Activated CD4-positive, alpha-beta T cell treated with anti-CD3 and anti-CD28 coated beads for 48 hours (primary cell): ENCODE measurements at places on chromosomes 4 and X.

DNA sequence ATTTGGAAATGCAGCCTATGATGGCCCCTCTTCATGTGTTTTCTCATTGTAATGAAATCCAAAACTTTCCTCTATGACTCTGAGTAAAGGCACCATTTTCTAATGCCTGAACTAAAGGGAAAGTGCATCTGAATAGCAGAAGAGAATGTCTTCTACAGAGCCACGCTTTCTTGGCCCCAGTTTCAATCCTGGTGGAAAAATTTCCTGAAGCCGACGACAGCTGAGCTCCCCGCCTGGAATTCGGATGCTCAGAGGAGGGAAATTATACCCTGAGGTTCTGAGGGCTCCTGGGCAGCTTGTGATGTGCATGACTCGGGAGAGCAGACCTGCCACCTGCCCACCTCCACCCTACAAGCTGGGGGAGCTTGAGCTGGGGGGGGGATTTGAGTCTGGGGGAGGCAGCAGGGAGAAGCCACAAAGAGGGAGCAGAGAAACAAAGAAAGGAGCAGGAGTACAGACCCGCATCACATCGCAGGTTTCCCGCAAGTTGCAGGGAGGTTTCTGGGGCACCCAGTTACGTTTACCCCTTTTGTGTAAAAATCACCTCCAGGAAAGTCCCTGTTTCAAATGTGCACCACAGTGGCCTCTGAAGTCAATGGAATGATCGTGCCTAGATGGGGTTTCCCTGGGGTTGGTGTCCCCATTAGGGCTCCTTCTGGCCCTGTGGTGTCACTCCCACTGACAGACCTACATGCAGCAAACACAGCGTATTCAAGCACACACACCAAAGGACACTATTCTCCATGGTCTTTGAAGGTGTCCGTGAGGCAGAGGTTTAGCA is 145.6 kb upstream of the RBPJ start:
- DNase-seq, result peak; percentile 40

DNA sequence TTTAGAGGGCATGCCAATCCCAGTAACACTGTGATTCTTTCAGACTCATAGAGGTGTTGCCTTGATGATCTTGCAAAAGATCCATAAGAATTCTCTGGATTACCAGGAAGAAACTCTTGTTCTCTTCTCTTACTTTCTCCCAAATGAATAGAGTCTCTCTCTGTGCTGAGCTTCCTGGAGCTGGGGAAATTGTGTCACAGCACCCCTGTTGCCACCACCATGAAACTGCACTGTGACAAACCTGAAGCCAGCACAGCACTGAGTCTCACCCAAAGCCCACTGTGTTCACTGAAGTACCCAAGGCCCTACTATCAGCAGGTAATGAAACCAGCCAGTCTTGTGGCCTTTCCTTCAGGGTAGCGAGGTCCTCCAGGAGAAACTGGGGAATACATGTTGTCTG is 332.7 kb upstream of the FGF16 start:
- no peak for DNase-seq

DNA sequence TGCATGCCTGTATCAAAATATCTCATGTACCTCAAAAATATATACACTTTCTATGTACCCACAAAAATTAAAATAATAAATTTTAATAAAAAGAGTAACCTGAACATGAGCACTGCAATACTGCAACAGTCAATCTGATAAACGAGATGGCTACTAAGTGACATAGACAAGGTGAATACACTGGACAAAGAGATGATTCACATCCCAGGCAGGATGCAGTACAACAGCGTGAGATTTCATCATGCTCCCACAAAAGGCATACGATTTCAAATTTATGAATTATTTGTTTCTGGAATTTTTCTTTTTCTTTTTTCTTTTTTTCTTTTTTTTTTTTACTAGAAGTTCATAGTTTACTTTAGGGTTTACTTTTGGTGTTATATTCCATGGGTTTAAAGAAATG is 12.2 kb upstream of the FGF16 start:
- DNase-seq, result no peak

DNA sequence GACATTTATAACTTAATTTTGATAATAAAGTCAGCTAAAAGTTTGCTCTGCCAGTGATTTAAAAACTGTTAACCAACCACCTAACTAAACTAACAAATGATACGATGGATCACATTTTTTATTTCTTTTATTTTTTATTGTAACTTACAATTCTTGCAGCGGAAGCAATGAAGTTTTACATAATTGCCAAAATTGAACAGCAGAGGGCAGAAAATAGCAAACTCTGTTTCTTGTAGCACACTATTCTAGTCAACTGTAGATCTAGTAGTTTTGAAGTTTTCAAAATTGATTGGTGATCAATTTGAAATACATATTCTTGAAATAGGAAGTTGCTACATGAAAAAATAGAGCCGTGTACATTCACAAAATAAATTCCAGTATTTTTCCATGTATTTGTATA is 2.8 kb upstream of the GRIA2 start:
- DNase-seq, result no peak

DNA sequence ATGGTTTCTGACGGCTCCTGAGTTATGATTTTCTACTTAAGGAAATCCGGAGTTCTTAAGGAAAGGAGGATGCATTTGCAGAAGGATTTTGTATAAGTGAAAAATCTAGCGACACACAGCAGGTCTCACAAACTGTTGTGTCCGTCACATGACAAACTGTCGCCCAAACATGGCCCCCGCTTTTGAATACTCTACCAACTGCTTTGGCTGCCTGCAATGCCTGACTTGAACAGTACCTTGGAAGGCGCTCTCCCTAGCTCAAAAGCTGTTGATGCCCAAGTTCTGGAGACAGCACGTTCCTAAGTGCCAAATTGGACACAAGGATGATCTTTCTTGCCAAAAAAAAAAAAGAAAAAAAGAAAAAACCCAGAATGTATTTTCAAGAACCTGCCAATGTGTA is 103.2 kb downstream of the ENPP6 start:
- no peak for DNase-seq

DNA sequence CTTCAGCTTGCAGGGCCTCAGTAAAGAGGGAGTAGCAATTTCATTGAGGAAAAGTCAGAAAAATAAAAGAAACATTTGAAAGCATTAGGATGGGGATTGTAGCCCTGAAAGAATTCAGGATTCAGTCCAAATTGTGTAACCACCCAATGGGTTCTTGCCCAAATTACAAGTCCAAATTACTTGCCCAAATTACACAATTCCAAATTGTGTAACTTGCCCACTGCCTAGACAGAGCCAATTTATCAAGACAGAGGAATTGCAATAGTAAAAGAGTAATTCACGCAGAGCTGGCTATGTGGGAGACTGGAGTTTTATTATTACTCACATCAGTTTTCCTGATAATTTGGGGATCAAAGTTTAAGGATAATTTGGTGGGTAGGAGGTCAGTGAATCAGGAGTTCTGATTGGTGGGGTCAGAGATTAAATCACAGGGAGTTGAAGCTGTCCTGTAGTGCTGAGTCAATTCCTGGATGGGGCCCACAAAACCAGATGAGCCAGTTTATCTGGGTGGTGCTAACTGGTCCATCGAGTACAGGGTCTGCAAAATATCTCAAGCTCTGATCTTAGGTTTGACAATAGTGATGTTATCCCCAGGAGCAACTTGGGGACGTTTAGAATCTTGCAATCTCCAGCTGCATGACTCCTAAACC is 18.1 kb upstream of the PAGE5 start:
- no peak for DNase-seq

- DNase-seq, result no peak
Measured at GRCh38 chr4:168928346-168928745, 81.7 kb downstream of the CBR4 start.

DNA sequence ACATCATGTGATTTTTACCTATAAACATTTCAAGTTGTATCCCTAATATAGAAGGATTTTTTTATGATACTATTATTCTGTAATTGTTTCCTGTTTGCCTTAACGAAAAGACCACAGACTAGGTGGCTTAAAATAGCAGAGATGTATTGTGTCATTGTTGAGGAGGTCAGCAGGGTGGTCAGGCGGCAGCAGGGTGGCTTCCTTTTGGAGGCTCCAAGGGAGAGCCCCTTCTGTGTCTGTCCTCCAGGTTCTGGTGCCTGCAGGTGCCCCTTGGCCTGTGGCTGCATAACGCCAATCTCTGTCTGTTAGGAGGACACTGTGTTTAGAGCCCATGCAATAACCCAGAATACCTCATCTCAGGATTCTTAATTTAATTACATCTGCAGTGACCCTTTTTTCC is 118.1 kb downstream of the TBL1X start:
- no peak for DNase-seq

DNA sequence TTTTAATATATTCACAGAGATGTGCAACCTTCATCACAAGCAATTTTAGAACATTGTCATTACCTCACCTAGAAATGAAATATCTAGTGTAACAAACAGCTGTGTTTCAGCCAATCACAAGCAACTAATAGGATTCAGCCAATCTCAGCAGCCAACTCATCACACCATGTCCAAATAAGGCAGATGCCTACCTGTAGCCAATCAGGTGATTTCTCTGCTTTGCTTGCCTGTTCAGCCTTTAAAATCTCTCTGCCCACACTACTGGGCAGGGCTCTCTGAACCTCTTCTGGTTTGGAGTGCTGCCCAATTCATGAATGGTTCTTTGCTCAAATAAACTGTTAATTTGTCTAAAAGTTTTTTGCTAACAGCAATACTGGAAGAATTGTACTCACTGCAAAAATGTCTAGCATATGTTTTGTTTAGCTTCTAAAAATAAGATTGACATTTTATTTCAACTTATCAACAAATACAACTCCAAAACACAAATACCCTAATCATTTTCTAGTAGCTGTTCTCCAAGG is 52.4 kb upstream of the IGFBP7 start:
- DNase-seq, result no peak

GRCh38 chr4:182139491-182139890 is 103.7 kb upstream of the TENM3 start:
- no peak for DNase-seq

GRCh38 chrX:252244-252956 is 28.8 kb upstream of the PLCXD1 start:
- no peak for DNase-seq

DNA sequence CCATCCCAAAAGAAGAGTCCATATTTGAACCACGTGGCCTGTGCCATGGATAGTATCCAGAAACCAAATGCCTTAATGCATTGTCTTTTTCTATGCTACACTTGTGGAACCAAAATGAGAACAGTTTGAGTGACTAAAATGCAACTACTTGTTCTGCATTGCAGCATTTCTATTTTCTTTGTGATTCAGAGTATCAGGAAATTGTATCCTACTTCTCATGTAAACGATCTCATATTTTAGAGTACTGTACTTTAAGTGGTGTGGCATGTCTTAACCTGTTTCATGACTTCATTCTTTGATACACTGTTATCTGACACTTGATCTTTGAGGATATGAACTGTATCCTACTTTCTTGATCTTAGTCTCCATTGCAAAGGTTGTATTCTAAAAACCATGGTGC is 167.2 kb upstream of the WDR1 start:
- DNase-seq, result no peak

- no peak for DNase-seq
Measured at GRCh38 chr4:89837993-89838390, 1.0 kb upstream of the SNCA start.

- no peak for DNase-seq
Measured at GRCh38 chr4:101667348-101667747, 123.2 kb upstream of the BANK1 start.

- DNase-seq, result no peak
Measured at GRCh38 chrX:4277122-4277521, 563.7 kb upstream of the PRKX start.

- no peak for DNase-seq
Measured at GRCh38 chr4:51840781-51841180, 2.2 kb upstream of the DCUN1D4 start.

- no peak for DNase-seq
Measured at GRCh38 chr4:186061921-186062320, 7.0 kb upstream of the TLR3 start.

DNA sequence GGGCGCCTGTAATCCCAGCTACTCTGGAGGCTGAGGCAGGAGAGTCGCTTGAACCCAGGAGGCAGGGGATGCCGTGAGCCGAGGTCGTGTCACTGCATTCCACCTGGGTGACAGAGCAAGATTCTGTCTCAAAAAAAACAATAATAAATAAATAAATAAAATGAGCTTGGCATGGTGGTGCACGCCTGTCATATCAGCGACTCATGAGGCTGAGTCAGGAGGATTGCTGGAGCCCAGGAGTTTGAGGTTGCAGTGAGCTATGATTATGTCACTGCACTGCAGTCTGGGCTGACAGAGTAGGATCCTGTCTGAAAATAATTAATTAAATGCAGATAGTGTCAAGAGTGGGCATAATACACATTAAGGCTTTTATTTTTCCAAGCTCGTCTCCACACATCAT is 77.5 kb downstream of the DHRSX start:
- no peak for DNase-seq

DNA sequence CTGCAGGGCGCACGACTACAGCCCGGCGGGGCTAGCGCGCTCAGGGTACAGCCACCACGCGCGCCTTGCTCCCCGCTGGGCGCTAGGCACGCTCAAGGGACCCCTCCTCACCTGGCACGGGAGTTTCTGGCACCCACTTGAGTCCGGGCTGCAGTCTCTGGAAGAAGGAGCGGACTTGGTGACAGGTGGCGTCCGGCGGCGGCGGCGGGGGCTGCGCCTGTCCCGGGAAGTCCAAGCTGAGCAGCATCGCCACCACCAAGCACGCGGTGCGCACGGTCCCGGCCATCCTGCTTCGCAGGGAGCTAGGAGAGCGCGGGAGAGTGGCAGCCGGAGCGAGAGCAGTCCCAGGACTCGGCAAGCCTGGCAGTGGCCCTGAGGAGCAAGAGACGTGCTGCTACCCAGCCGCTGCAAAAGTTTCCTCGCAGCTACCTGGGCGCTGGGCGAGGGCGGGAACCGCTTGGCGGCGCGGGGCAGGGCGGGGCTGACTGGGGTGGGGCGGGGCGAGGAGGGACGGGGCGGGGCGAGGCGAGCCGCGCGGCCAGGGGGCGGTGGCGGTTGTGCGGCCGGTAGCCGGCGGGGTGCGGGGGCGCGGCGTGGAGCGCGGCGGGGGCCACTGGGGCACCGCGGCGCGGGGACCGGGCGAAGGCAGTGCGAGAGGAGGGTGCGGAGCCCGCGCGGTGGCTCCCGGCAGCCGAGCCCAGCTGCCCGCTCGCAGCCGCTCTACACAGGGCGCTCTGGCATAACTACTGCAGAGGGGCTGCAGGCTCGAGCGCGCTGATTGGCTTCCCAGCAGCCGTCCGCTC is at the start of gene GPC3:
GPC3 (minus strand) TSS at position 431 of the 803 bp plus-strand sequence.
- DNase-seq, result peak; percentile 41

GRCh38 chr4:9919047-9919446 is 102.2 kb downstream of the SLC2A9 start:
- no peak for DNase-seq

- no peak for DNase-seq
Measured at GRCh38 chr4:85826060-85826678, 351.2 kb downstream of the ARHGAP24 start.

GRCh38 chr4:108772402-108772801 is 9.5 kb upstream of the ETNPPL start:
- no peak for DNase-seq

DNA sequence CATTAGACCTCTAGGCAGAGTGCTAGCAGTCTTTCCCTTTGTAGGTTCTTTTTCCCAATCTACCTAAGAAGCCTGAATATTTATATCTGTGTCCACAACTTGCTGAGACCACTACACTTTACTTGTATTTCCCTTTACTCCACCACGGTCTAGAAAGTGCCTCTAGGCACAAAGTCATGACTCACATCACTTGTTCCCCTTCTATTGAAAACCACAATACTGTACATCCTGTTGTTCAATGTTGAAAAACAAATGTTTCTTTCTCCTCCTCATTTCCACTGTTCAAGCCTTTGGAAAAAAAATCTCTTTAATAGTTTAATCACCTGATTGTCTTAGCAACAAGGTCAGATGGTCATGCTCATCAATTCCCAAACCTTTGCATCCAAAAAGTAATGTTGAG is 326.7 kb downstream of the GUCY2F start:
- DNase-seq, result no peak

GRCh38 chr4:87410679-87411078 is 11.7 kb upstream of the NUDT9 start:
- DNase-seq, result no peak
